ENCODE measurements at places on chromosomes 2 and 18.

- DNase-seq = no peak
Observed at GRCh38 chr2:232892221-232892620, 22.2 kb downstream of the SNORC start.

- DNase-seq = no peak
Observed at GRCh38 chr2:128607440-128607839, 288.8 kb upstream of the HS6ST1 start.

GRCh38 chr2:31957354-31958139 lies 53.3 kb downstream of the MEMO1 start:
- no peak for DNase-seq

DNA sequence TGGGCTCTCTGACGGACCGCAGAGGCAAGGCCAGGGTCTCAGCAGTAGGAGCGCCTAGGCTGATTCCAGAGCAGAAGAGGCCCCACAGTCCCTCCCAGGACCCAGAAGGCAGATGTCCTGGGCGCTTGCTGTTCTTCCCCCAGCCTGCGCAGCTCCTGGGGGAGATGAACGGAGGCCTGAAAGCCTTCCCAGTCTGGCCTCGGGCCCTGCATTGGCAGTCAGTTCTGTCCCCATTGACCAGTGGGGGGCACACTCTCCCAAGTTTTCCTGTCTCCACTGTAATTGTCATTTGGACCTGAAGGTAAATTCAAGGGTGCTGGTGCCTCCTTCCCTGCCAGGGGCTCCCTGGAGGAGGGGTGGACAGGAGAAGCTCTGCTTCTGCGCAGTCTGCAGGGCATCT lies 345.7 kb downstream of the CYP26B1 start:
- no peak for DNase-seq

- DNase-seq = no peak
Observed at GRCh38 chr2:195552581-195552980, 104.4 kb upstream of the SLC39A10 start.

- no peak for DNase-seq
Observed at GRCh38 chr18:2686349-2686968, 30.9 kb downstream of the SMCHD1 start.

GRCh38 chr2:143815082-143815481 lies 685.9 kb downstream of the ARHGAP15 start:
- DNase-seq = no peak

DNA sequence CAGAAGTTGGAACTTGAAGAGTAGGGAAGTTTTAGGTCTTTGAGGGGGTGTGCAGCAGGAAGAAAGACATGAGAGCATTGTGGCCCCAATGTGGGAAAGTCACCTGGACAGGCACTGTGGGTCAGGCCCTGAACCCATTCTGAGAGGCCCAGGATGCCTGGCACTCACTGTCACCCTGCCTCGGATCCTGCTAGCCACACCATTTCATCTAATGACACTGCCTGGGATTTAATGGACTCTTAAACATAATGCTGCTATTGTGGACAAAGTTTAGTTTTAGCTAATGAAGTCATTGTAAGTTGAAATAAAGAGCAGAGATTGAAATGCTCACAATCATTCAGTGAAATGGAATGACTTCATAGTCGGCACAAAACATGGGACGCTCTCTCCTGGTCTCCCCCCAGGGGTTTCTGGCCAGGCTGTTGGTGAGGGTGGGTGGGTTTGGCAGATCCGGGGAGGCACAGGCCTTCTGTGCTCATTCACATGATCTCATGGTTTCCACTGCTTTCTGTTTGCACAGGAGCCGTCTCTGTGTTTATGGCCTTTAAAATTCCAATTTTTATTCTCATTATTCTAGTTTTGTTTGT lies 141.8 kb upstream of the KLHL29 start:
- no peak for DNase-seq

DNA sequence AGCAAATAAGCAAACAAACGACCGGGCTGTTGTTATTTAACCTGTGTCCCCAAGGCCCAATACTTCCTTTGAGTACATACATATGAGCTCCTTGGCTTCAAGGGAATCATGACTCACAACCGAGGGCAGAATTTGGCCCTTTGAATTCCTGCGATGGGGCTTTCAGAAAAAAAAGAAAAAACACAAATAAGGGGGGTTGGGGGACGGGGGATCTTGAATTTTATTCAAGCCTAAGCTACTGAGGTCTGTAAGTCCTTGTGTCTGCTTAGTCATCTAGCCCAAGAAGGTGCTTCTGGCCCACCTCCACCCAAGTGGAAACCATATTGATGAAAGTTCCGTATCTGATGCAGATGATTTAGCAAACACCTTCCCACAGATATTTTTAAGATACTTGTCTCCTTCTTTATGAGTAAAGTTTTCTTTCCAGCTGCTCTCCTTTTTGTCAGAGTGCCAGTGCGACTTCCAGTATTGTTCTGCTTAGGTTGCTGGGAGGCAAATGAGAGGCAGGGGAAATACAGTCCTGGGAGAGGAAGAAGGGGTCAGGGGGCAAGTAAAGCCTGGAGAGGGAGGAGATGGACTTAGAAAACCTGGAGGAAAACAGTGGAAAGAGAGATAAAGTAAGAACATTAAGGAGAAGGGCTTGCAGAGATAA lies 169.6 kb downstream of the ZEB2 start:
- no peak for DNase-seq

- no peak for DNase-seq
Observed at GRCh38 chr2:187446711-187447110, 1.3 kb downstream of the CALCRL start.

DNA sequence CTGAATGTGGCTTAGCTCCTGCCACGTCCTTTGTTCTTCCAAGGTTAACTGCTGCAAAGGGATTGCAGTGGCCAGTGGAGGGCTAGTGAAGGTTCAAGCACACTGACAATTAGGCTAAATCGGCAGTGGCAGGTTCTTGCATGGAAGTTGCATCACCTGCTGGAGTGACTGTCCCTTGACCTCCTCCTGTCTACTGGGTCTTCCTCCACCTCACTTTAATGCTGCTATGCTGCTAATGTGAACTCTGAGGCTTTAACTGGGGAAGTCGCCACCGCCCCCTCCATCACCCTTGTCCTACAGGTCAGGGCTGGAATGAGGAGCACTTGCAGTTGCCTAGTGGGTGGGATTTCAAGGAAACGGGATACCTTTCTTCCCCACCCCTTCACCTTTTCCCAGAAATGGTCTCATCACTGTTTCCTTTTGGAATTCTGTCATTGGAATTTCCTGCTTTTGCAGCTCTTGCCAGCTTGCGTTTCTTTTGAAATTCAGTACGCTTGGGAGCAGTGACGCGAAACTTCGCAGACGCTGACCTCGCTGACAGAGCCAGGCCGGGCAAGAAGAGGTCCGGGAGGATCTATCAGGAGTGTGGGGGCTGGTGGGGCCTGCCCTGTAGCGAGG lies 150.3 kb downstream of the SH3RF3 start:
- no peak for DNase-seq

GRCh38 chr2:136093583-136093982 lies 24.4 kb downstream of the CXCR4 start:
- no peak for DNase-seq

- DNase-seq = peak; percentile 47
Observed at GRCh38 chr2:209424199-209424701, 403 bp downstream of the MAP2 start.

GRCh38 chr2:201931951-201932350 lies 101.7 kb upstream of the FZD7 start:
- no peak for DNase-seq

DNA sequence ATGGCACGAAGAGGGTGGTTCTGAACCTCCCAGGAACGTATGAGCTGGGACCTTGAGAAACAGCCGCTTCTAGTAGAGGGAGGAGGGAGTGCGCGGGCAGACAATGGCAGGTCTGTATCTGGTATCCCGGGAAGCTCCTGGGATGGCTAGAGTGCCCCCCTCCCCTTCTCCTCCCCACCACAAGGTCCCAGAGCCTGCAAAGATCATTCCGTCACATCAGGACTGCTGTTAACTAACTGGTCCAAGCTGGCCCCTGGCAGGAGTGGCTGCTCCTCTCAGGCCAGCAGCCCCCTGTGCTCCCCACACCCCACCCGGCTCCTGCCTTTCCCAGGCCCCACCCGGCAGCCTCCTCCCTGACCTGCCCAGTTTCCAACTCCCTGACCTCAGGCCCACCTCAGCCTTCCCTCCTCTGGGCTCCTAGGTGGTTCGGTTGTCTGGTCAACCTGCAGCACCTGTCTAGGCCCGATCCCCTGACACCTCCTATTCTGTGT lies 75.0 kb downstream of the TPO start:
- no peak for DNase-seq

GRCh38 chr2:221137385-221137784 lies 434.7 kb downstream of the EPHA4 start:
- no peak for DNase-seq

DNA sequence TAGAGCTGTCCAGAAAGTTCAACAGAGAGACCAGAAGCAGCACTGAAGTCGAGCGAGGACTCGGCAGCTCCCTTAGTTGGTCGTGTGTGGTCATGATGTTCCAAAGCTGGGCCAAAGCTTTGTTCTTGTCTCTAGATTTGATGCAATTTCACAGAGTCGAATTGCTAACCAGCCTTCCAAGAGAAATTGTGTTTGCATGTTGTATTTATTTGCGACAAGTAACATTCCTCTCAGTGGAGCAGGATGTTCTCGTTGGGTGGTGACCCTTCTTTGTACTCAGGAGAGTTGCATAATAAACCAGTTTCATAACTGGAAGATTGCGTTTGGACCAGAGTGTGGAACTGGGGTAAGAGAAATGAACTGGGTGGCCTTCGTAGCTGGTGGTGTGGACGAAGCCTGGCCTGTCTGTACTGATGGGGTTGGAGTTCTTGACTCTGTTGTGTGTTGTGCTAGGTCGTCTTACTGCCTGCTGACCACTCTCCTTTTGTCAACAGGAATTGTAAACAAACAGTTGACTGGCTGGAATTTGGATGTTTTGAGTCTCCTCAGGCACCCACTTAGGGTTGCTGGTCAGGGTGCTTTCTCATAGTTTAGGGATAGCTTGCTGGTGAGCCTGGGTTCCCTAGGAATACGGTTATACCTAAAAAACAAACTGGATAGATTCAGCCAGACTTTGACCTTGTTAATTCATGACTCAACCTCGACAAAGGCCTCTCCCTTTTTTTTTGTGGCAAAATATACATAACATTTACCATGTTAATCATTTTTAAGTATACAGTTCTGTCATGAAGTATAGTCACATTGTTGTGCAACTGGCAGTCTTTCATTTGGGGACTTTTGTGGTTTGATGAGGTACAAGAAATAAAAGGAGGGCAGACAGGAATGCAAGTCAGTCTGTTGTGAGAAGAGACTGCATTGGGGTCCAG lies 28.9 kb upstream of the TOGARAM2 start:
- no peak for DNase-seq

DNA sequence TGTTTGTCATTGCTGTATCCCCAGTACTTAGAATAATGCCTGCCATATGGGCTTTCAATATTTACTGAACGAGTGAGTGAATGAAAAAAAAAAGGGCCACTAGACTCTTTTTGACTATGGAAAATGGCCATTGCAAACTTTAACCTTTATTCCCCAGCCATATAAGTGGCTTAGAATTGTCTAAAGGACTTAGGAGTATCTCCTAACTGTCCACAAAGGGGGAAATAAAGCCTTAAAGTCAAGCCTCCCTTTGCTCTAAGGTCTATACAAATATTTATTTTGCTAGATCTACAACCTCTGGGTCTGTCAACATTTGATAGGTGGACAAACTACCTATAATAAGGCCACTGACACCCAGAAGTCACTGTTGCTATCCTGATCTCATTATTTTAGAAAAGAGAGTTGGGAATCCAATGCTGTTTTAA lies 25.7 kb downstream of the UPP2 start:
- DNase-seq = peak; percentile 28

Data from NCI-H2029 (cell line).